Mesenteric fat pad (tissue), 1 donor: ENCODE measurements at places on chromosomes 3 and 15. TPM values are rescaled to one million over a fixed set of nuclear protein-coding genes. Genes with fewer than 3 reads are reported as not detected.

GRCh38 chr3:8470801-8471200 lies 30.8 kb upstream of the LMCD1 start:
- DNase-seq = no peak

DNA sequence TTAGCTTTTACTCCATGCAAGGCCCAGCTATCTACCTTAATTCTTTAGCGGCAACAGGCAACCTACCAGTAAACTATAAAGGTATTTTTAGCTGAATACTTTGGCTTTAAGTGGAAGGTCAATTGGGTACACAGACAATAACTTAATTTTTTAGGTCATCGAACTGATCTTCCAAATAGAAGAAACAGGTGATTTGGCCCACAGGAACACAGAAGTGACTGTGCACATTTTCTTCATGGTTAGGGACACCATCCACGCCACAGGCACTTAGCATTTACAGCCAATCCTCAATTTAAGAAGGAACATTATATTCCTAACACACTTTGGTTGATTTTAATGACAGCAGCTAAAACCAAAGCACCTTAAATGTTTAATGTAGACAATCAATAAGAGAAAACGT lies 1.9 kb downstream of the ARPP19 start:
- no peak for DNase-seq

- no peak for DNase-seq
Observed at GRCh38 chr15:81400640-81401236, 26.7 kb upstream of the TMC3 start.

DNA sequence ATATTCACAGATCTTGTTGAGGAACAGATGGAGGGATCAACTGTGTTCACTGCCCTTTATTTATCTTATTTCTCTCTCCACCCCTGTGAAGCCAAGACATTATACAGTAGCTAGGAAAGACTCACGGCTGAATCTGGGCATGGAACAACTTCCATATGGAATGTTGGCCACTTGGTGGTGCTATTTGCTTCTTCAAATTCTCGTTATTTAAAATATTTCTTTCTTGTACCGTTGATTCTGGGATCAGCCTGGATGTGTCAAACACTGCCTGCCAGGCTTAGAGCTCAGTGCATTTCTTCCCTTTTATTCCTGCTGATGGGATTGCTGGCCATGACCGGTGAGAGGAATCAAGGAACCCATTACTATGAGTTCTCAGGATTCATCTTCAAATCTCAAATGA lies 17.5 kb upstream of the GASK1A start:
- DNase-seq = no peak

DNA sequence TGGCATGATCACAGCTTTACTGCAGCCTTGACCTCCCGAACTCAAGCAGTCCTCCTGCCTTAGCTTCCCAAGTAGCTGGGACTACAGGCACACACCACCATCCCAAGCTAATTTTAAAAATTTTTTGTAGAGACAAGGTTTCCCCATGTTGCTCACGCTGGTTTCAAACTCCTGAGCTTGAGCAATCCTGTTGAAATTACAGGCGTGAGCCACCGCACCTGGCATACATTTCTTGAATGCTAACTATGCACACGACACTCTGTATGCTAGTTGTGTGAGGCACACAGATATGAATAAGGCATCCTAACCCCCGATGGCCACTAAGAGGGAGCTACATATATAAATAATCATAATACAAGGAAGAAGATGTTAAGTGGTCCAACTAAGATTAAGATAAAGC lies 64.9 kb downstream of the CDC25A start:
- no peak for DNase-seq

DNA sequence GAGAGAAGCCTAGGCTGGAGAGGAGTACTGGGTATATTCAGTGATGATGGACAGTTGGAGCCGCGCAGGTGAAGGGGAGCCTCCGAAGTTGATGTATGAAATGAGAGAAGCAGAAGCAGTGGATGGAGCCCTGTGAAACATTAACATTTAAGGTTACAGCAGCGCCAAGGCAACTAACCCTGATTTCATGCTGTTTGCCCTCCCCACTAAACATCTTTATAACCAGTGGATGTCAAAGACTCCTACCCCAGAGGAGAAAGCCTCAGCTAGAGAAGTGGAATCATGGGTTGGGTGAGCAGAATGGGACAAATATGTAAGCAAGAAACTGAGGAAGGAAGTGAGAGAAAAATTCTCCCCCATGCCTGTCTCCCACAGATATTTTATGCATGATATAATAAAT lies 92.0 kb upstream of the NMNAT3 start:
- DNase-seq = no peak

TGFBR2 gene
- total RNA-seq = 372 TPM

AHSG gene
- total RNA-seq = not detected

RASGRF1 gene
- total RNA-seq = not detected

CXCR6 gene
- total RNA-seq = 0.96 TPM

RASL12 gene
- 4.7 TPM for total RNA-seq
